ENCODE measurements at places on chromosomes 3 and 15.

- DNase-seq, result no peak
These were observed 22.4 kb upstream of the RAB7A start for GRCh38 chr3:128703561-128703960.

DNA sequence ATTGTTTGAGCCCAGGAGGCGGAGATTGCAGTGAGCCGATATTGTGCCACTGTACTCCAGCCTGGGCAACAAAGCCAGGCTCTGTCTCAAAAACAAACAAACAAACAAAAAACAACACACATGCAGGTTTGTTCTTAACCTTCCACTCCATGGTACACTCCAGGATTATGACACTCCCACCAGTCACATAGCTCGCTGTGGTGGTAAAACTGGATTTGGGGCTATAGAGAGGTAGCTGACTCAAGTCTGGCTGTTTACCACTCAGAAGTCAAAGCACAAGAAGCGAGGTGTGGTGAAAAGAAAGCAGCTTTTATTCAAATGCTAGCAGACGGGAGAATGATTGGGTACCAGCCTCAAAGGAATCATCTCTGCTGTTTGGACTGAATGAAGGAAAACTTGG is 49.0 kb upstream of the SIAH2 start:
- DNase-seq, result no peak

DNA sequence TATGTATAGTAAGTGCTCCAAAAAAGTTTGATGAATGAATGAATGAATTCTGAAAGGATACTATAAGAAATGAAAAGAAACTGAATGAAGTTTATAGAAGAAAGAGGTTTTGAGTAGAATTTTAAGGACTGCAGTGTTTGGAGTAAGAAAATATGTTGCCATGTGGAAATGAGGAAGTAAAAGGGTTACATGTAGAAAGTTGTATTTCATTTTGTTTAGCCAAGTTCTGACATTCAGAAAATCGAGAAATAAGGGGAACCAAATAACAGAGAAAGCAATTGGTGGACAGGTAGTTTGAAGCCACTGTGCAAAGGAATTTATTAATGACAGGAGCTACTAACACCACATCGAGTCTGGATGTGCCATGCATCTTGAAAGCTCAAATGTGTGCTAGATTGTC is 200.7 kb downstream of the SATB1 start:
- DNase-seq, result no peak

DNA sequence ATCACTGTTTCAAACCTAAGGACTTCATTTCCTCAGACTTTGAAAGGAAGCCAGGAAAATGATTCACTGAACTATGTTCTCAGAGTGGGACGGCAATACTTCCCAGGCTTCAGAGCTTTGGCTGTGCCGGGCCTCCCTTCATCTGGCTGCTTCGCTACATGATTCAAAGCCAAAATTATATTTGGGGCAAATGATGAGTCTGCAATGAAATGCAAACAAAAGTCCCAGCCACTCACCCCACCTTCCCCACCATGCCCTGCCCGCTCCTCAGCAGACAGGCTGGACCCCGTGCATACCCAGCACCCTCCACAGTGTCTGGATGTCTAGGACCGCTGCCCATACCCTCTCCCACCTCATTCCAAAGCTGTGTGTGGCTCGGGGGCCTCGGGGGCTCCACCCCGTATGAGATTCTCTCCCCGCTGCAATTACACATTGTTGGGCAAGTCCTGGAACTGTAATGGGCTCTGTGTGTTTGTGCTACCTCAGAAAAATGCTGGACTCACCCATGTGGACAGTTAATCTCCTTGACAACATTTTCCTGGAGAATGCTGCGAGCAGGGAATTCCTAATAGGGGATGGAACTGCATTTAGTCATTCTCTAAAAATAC is 32.2 kb downstream of the ATP10A start:
- DNase-seq, result no peak

Measured in breast epithelium (tissue), 4 donors.